ENCODE measurements at places on chromosomes 11 and 22. TPM values are rescaled to one million over a fixed set of nuclear protein-coding genes. Genes with fewer than 3 reads are reported as not detected.

GRCh38 chr11:18853086-18853720, 61.6 kb upstream of the PTPN5 start:
- DNase-seq, result peak; percentile 23

GRCh38 chr11:65008873-65009272, 5.1 kb upstream of the ARL2 start:
- no peak for DNase-seq

DNA sequence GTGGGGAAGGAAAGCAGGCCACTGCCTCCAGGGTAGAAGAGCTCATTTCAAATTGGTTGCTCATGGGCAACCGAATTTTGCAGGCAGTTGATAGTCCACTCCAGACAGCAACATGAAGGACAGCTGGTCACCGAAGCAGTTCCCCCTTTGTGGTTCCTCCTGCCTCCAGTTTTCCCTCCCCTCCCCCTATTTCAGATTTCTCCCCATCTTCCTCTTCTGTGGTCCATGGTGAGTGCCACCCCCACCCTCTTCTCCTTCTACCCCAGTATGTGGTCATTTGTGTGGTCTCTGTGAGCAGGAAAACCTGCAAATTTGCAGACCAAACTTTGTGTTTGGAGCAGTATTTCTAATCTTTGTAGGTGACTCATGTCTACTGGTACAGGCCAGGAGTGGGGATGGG, 38.2 kb upstream of the PAK1 start:
- no peak for DNase-seq

DNA sequence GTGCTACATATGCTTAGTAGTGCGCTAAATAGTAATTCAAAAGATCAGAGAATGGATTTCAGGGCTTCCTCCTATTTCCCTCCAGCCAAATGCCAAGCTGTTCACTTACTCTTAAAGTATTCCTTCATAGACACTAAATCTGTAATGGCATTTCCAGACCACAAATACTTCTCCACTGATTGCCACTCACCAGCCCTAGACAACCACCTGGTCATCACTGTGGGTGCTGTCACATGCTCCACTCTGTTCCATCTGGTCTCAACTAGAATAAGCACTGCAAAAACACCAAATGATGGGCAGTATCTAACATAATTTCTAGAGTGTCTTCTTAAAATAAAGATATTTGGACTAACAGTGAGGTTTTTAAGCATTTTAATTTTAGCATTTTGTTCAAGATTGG, 341.3 kb downstream of the AASDHPPT start:
- DNase-seq, result no peak

DNA sequence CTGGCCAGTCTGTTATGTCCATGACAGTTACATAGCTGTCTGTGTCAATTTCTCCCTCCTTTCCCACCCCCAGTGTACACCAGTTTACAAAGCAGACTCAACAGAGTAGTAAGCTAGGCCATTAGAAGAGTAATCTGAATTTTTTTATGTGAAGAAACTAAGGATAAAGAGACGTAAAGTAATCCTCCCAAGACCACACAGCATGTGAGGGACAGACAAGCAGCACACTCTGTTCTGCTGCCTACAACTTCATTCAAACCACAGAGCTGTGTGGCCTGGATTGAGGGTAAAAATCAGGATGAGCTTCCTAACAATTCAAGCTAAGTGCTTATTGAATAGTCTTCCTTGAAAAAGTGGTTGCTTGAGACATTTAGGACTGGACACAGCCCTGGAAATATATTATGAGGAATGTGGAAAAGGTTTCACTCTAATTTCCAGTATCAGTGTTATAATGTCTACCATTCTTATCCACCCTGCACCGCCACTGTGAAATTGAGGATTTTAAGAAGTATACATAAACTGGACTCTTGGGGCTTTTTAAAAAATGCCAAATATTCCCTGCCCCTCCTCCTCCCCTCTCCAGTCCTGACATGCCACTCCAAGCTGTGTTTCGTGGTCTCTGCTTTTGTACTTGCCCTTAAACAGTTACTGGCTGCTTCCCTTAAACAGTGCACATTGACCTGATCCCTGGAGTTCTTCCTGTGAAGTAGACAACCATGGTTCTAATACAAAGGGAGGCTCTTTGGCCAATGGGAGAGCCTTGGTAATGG, 40.9 kb downstream of the EXT2 start:
- DNase-seq, result no peak

DNA sequence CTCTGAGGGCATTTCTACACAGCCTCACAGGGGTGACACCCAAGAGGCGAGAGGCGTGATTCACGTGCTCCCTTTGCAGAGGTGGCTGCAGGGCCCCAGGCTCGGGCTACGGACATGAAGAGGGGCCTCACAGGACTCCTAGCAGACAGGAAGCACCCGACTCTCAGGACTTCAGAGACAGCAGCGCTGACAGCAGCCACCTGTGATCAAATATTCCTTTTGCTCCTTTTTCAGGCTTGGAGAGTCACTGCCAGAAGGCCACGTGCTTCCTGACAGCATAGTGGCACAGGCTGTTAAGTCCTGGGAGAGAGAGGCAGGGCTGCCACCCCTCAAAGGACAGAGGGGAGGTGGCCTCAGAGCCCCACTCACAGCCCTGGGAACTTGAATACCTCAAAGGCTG, 348.9 kb downstream of the CADM1 start:
- no peak for DNase-seq

GRCh38 chr22:36884349-36885158, 23.7 kb downstream of the NCF4 start:
- no peak for DNase-seq

- DNase-seq, result no peak
Observed at GRCh38 chr11:8705146-8705545, 22.6 kb downstream of the RPL27A start.

- DNase-seq, result no peak
Observed at GRCh38 chr22:19713650-19714311, 522 bp upstream of the SEPTIN5 start.

DNA sequence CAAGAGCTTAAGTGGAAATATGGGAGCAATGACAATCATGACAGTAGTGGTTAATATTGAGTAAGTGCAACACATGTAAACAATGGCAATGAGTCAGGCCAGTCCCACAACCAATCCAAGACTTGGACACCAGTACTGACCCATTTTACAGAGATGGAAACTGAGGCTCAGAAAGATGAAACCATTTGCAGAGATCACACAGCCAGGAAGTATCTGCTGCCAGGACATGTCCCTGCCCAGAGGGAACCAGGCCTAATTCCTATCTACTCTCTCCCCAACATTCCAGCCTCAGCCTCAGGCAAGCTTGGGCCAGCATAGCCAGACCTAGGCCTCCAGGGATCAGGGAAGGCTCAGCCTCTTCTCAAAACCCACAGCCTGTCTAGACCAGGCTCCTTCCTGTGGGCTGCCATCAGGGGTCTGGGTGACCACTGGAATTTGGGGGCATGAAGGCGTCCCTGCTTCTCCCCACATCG, 395.1 kb downstream of the MN1 start:
- DNase-seq, result no peak

DNA sequence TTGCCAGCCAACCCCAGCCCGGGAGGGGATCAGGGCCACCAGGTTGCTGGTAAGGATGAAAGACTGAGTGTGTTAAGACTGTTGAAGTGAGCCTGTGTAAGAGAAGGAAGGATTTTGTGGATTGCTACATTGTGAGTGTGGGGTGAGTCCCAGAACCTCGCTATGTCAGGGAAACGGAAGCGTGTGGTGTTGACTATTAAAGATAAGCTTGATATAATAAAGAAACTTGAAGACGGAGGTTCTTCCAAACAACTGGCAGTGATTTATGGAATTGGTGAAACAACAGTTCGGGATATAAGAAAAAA, 627 bp downstream of the JRKL start:
- peak; percentile 13 for DNase-seq

- DNase-seq, result no peak
Observed at GRCh38 chr22:44214187-44214586, 33.5 kb downstream of the PARVG start.

GRCh38 chr11:10441091-10441490, 14.0 kb upstream of the AMPD3 start:
- no peak for DNase-seq

GRCh38 chr11:123164732-123165450, 30.2 kb downstream of the CLMP start:
- DNase-seq, result no peak

- DNase-seq, result no peak
Observed at GRCh38 chr22:37982151-37982785, 2.1 kb downstream of the SOX10 start.

GRCh38 chr11:96033599-96033998, 109.7 kb upstream of the MTMR2 start:
- DNase-seq, result no peak

GRCh38 chr11:60371386-60371785, 6.9 kb upstream of the MS4A7 start:
- DNase-seq, result no peak

The PIK3IP1 gene
- 0.09 TPM for total RNA-seq

The UPK3A gene
- not detected for total RNA-seq

The ARCN1 gene
- 135 TPM for total RNA-seq

The POU2AF1 gene
- not detected for total RNA-seq

The SLC25A18 gene
- total RNA-seq, result 1.5 TPM

The DDX10 gene
- 35.8 TPM for total RNA-seq

The HARBI1 gene
- total RNA-seq, result 5.1 TPM
